ENCODE measurements at places on chromosomes 1 and 21. TPM values are rescaled to one million over a fixed set of nuclear protein-coding genes. Genes with fewer than 3 reads are reported as not detected.

Gene DENND1B
- 10.9 TPM for polyA plus RNA-seq

- no peak for DNase-seq
Measured at GRCh38 chr1:77430966-77431690, 149.3 kb downstream of the AK5 start.

DNA sequence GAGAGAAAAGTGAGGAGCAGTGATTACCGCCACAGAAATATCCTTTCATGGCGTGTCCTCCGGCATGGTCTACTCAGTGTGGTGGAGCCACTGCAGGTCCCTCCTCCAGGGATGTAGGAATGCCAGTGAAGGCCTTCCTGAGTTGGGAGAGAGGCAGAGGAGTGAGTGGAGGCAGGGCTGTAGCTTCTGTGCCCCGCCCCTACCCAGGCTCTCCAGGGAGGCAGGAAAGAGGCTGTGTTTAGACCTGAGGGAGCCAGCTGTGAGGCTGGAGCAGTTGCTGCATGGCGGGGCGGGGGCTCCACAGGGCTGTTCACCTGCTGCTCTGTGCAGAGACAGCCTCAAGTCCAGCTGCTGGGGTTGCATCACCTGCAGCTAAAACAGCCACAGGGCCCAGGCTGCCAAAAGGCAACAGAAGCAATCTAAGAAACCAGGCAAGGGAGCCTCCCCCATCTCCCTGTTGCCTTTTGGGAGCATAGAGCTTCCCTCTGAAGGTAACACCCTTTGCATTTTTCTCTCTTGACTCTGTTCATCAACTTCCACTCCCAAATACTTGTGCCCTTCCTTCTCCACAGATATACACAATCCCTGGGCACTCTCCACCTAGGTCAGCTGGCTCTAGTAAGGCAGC, 801 bp upstream of the ANXA9 start:
- no peak for DNase-seq

- peak; percentile 20 for DNase-seq
Measured at GRCh38 chr1:198671136-198671535, 32.3 kb downstream of the PTPRC start.

- no peak for DNase-seq
Measured at GRCh38 chr21:43597052-43597451, 62.2 kb downstream of the HSF2BP start.
